Thymus (tissue), 14 donors: ENCODE measurements at places on chromosomes 12 and 14. TPM values are rescaled to one million over a fixed set of nuclear protein-coding genes. Genes with fewer than 3 reads are reported as not detected.

GRCh38 chr12:121797937-121798786, 4.7 kb upstream of the RHOF start:
- DNase-seq: no peak

GRCh38 chr12:45775465-45775864, 46.0 kb downstream of the ARID2 start:
- no peak for DNase-seq

DNA sequence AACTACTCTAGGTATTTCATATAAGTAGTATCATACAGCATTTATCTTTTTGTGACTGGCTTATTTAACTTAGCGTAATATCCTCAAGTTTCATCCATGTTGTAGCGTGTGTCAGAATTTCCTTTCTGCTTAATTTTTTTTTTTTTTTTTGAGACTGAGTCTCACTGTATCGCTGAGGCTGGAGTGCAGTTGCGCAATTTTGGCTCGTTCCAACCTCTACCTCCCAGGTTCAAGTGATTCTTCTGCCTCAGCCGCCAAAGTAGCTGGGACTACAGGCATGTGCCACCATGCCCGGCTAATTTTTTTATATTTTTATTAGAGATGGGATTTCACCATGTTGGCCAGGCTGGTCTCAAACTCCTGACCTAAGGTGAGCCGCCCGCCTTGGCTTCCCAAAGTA, 28.9 kb downstream of the PNMA1 start:
- DNase-seq: no peak

GRCh38 chr14:92686900-92687427, 61.5 kb downstream of the LGMN start:
- DNase-seq: peak; percentile 69

- DNase-seq: peak; percentile 96
Measured at GRCh38 chr12:47779301-47779942, 6.4 kb downstream of the SLC48A1 start.

DNA sequence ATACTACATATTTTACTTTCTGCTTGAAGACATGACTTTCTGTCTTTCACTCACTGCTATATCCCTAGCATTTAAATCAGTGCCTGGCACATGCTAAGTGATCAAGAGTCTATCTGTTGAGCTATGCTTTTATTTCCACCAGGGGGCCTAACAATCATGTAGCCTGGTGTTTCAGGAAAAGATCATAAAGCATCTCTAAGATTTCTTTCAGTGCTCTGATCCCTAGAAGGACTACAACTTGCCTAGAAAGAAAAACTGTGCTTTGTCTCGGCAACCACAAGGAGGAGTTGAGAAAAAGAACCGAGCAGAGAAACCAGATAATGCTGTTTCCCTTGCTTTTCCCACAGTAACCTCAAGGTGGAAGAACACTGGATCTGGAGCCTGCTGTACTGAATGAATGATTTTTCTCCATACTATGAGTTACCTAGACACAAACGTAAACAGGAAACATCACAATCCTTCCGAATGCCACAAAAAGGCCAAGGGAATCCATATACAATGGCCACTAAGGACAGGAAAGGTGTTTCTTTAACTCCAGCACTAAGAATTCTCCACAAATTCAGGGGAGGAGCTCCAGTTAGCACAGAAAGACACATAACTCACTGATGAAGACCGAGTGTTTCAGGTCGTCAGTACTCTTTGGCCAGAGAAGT, 1.2 kb downstream of the CRY1 start:
- DNase-seq: peak; percentile 59

DNA sequence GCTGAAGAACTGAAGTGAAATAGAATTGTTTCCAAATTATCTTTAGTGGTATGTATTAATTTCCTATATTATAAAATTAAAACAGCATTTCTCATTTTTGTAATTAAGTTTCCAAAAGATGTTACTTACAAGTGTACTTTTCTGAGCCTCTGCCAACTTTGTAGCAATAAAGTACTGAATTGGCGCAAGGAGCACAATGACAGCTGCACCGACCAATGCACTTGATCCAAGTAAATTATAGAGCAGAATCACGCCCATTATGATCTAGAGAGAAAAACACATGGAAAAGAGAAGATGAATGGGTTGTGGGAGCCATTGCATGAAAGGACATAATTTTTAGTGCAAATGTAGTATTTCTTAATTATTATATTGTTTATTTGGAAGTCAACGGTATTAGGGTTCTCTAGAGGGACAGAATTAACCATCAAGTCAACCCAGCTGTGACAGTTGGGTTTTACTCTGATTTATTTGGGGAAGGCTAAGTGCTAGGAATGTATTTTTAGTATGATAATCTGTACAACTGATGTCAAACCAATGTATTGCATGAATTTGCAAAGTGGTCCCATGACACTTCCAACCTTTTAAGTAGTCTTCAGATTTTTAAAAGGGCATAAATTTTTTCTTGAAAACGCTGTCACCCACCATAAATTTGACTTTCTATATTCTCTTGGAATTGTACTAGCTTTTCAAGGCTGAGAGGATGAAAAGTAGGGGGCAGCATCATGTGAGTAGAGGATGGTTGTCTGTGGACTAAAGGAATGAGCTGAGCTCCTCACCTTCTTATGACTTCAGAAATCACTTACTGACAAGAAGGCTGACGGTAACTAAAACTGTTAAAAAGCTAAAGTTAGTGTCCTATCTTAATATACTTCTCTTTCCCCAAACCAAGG, 33.0 kb downstream of the ABCC9 start:
- no peak for DNase-seq

Gene ASIC1
- total RNA-seq: 1.3 TPM

Gene POTEM
- not detected for total RNA-seq

Gene ACTR10
- 73.1 TPM for total RNA-seq

Gene INHBE
- 0.09 TPM for total RNA-seq
